ENCODE measurements at places on chromosomes 2 and 18. TPM values are rescaled to one million over a fixed set of nuclear protein-coding genes. Genes with fewer than 3 reads are reported as not detected.

Gene RSAD2
- 0.11 TPM for total RNA-seq

DNA sequence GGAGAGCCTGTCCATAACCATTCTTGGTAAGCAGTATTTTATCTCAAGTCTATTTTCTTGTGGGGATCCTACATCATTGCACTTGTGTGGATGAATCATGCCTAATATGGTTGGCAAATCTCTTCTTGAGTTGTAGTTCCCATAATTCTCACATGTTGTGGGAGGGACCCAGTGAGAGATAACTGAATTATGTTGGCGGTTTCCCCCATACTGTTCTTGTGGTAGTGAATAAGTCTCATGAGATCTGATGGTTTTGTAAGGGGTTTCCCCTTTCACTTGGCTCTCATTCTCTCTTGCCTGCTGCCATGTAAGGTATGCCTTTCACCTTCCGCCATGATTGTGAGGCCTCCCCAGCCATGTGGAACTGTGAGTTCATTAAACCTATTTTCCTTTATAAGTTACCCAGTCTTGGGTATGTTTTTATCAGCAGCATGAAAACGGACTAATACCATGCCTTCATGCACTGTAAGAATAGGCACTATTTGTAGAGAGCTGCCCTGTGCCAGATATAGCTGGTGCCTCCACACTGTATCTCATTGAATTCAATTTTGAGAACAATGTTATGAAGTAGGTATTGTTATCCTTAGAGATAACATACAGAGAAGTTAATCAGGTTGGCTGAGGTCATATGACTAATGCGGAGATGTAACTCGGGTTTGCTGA, 148.3 kb downstream of the PLCL1 start:
- H3K36me3 ChIP-seq: no peaks in the 10 kb centered on the region
- no peaks in the 10 kb centered on the region for H3K27me3 ChIP-seq
- H3K27ac ChIP-seq: no peak overlapping the region
- no peaks in the 10 kb centered on the region for H3K4me1 ChIP-seq
- no peak for DNase-seq

DNA sequence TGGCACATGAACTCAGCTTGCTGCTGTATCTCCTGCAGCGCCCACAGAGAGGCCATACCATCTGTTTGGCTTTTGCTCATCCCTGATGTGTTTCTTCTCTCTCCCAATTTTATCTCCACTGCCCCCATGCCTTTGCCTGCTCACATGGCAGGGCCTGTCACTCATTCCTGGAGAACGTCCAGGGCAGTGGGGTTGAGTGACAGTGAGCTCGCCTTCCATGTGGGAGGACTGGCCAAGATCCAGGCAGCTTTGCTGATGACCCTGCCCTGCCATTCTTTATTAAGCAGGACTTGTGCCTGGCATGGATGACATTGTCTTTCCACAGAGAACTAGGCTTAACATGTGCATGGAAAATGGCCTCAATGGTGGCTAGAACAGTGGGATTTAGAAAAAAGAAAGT, 230.5 kb upstream of the THSD7B start:
- H3K4me3 ChIP-seq: no peak overlapping the region
- DNase-seq: no peak
- H3K4me1 ChIP-seq: no peaks in the 10 kb centered on the region
- no peaks in the 10 kb centered on the region for H3K27me3 ChIP-seq
- no peaks in the 10 kb centered on the region for H3K36me3 ChIP-seq
- H3K27ac ChIP-seq: no peak overlapping the region

DNA sequence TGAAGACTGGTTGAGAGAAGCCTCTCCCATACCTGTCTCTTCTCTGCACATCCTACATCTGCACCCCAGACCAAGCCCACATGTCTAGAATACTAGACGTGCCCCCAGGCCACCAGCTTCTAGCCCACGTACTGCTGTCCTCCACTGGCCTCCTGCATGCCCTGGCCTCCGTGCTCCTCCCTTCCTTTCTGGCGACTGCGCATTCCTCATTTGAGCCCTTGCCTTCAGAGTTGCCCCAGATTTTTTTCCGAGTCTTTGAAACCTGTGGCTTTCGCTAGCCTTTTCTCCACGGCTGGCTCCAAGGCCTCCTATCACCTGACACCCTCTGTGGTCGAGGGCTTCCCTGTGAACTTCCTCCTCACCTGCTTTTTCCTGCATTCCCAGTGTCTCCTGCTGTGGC, 11.2 kb downstream of the RNF144A start:
- peaks cover 45% of the 10 kb centered on the region for H3K4me1 ChIP-seq
- H3K27me3 ChIP-seq: no peaks in the 10 kb centered on the region
- H3K36me3 ChIP-seq: no peaks in the 10 kb centered on the region

DNA sequence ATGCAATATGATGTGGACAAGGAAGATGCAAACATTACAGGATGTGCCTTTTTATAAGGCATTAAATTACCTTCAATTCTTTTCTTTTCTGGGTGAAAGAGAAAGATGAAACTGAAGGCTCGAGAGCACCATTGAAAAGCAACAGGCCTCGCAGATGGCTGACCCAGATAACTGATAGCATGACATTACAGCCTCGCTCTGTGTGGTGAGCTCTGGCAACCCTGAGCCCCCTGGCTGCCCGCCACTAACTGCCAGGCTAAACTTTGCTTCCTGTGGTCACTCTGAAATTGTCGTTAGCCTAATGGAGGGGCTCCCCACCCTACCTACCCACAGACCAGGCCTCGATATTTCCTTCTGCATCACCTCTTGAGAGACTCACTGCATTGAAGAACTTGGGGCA, 516.8 kb upstream of the FANCL start:
- no peak overlapping the region for H3K27ac ChIP-seq
- no peak overlapping the region for H3K4me3 ChIP-seq
- H3K4me1 ChIP-seq: no peaks in the 10 kb centered on the region
- DNase-seq: no peak

- no peak overlapping the region for H3K4me3 ChIP-seq
- no peaks in the 10 kb centered on the region for H3K27me3 ChIP-seq
- H3K27ac ChIP-seq: no peak overlapping the region
Measured at GRCh38 chr2:48482313-48482712, 47.6 kb upstream of the STON1 start.

DNA sequence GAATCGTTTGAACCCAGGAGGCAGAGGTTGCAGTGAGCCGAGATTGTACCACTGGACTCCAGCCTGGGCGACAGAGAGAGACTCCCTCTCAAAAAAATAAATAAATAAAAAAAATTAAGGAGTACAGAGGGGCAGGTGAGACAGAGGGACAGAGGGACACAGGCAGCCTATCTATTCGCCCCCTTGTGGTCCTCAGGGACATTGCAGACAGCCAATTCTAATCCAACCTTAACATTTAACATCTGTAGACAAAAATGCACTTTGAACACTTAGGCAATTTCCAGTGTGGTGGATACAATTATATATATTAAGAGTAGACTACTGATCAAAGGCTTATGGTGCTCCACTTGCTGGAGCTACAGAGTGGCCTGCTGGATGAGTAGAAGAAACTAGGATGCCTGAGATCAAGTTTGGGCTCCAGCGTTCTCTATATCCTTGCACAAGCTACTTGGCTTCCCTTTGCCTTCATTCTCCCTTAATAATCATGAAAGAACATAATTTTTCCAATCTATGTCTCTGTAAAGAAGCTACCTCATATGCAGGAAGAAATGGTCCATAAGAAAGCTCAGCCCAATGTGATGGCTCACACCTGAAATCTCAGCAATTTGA, 8.2 kb upstream of the SMARCAL1 start:
- no peak overlapping the region for H3K4me3 ChIP-seq
- H3K4me1 ChIP-seq: peaks cover 8% of the 10 kb centered on the region
- H3K36me3 ChIP-seq: no peaks in the 10 kb centered on the region
- H3K27ac ChIP-seq: no peak overlapping the region
